ENCODE measurements at places on chromosomes 5 and 9.

- DNase-seq = no peak
Observed at GRCh38 chr9:124214116-124214515, 43.6 kb upstream of the NEK6 start.

- DNase-seq = no peak
Observed at GRCh38 chr9:19233344-19233743, 2.9 kb downstream of the DENND4C start.

GRCh38 chr5:29261213-29261612, 1932.3 kb upstream of the CDH6 start:
- DNase-seq = no peak

- no peak for DNase-seq
Observed at GRCh38 chr9:28166179-28166578, 592.9 kb upstream of the C9orf72 start.

- no peak for DNase-seq
Observed at GRCh38 chr5:180234271-180234670, 25.3 kb upstream of the RASGEF1C start.

GRCh38 chr5:95068289-95068910, 216.5 kb downstream of the MCTP1 start:
- no peak for DNase-seq

DNA sequence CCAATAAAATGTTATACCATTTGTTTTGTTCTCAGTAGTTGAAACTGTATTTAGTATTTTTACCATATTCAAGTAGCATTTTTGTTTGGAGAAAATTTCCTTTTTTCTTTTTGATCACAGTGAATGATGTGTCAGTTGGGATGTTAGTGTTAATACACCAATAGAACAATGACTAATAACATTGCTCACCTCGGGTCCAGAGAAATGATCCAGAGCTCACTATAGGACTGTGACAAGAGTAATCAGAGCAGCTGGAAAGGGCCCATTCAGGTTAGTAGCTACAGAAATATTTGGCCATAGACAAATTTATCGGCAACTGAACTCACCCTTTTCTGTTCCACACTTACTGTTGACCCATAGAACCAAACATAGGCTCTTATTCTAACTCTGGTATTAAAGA, 989.2 kb downstream of the TLE4 start:
- no peak for DNase-seq

- DNase-seq = no peak
Observed at GRCh38 chr5:106876298-106876622, 794.5 kb downstream of the EFNA5 start.

DNA sequence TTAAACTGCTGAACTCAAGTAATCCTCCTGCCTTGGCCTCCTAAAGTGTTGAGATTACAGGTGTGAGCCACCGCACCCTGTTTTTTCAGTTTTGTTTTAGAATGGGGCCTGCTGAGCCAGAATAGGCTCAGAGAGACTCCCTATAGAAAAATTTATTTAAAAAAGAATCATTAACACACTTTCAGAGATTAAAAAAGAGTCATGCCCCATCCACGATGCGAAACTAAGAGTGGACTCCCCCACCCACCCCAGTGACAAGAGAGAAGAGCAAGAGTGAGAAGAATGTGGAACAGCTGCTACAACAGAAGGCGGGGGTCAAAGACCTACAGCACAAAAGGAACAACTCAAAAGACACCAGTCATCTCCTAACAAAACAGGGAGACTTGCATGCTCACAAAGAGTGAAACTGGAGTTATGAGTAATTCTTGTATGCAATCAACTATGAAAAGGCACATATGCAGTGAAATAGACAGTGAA, 47.2 kb downstream of the GLDC start:
- DNase-seq = no peak

DNA sequence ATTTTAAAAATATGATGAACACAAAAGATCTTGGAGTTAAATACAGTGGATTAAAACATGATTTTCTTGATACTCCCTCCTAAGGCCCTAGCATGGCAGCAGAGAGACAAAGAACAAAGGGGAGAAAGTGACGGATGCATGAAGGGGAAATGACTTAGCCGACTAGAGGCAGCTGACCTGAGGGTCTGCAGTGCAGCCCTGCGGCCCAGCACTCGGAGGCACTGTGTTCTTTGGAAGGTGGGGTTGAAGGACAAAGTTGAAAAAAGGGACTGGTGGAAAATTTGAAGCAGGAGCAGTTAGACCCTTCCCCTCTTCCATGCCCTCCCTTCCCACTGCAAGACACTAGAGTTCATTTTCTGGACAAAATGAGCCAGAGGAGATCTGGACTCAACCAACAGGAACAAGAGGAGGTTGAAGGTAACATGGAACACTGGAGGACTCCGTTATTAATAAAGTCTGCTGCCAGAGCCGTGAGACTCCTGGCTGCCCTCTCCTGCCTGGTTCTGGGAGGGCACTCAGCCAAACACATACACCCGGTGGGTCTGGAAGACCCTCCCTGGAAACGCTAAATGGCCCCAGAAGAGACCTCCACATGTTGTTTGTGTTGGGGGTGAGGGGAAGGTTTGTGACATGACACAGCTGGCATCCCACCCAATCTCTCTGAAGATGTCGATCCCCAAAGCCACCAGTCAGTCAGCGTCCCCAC, 98.1 kb downstream of the JMY start:
- DNase-seq = no peak

GRCh38 chr5:177357146-177357458, 622 bp upstream of the RGS14 start:
- DNase-seq = no peak

DNA sequence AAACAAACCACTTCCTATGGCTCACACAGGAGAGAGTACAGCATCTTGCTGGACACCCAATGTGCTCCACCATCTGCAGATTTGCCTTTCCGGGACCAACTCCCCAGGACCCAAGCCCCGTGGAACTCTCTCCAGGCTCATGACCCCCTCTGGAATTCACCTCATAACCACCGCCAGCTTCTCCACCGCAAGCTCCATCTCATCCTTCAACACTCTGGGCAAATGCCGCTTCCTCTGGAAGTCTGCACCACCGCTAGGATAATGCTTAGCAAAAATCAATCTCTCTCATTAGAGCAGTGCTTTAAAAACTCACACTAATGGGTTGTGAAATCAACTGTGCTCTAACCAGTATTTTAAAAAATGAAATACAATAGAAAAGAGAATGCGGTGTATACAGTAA, 150.0 kb downstream of the COL23A1 start:
- no peak for DNase-seq

DNA sequence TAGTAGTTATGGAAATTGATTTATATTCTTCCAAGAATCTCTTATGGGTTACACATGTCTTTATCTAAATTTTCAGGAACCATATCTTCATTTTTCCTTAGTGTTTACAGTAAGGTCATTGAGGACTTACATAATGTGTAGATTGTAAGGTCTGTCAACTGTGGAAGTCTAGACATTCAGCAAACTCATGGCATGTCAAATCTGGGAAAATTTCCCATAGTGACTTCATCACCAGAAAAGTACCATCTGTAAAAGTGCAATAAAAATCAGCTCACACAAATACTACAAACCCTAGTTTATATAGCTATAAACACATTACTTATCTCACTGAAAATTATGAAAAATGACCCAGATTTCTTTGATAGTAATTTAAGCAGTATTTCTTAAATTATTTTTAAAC, 419.4 kb downstream of the MTRR start:
- DNase-seq = no peak

DNA sequence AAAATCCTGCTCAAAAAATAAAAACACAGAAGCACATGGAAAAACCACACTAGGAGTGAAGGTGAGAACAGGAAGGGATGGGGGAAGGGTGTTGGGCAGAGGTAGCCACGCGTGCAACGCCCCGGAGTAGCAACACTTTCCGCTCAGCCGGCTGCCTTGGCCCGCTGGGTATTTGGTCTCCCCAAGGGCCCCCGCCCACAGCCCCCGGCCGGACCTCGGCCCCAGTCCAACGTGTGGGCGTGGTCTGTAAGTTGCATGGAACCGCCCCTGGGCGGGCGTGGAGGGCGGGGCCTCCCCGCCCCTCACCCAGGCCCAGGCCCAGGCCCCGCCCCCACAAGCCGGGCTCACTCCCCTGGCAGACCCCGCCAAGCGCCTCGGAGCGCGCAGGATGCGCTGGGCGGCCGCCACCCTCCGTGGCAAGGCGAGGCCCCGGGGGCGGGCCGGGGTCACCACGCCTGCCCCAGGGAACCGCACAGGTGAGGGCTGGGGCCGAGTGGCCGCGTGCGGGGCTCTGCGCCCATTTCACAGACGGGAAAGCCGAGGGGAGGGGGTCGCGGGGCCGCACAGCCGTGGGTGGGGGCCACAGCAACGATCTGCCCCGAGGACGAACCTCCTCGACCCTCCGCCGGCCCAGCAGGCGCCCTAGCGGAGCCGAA, at the start of gene SUSD3:
Gene SUSD3, plus strand, starts transcription at position 347 of the 656 bp plus-strand sequence. Its CDS starts 42 bp downstream, at position 389.
- DNase-seq = peak; percentile 79

- no peak for DNase-seq
Observed at GRCh38 chr5:152676196-152676595, 271.1 kb upstream of the NMUR2 start.

DNA sequence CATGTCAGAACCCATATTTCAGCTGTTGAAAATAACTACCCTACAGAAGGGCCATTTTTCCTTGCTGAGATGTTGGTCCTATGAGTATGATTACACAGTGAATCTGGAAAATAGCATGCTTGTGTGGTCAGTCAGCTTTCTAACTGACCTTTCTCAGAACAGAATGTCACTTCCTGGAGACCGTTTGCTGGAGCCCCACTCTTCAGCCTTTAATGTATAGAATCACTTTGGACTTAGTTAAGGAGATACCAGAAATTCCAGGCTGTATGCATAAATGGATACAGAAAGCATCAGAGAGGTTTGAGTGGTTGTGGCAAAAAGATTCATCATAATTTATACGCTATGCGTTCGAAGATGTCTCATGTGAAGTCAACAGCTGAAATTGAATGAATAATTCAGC, 488.1 kb downstream of the EBF1 start:
- no peak for DNase-seq

DNA sequence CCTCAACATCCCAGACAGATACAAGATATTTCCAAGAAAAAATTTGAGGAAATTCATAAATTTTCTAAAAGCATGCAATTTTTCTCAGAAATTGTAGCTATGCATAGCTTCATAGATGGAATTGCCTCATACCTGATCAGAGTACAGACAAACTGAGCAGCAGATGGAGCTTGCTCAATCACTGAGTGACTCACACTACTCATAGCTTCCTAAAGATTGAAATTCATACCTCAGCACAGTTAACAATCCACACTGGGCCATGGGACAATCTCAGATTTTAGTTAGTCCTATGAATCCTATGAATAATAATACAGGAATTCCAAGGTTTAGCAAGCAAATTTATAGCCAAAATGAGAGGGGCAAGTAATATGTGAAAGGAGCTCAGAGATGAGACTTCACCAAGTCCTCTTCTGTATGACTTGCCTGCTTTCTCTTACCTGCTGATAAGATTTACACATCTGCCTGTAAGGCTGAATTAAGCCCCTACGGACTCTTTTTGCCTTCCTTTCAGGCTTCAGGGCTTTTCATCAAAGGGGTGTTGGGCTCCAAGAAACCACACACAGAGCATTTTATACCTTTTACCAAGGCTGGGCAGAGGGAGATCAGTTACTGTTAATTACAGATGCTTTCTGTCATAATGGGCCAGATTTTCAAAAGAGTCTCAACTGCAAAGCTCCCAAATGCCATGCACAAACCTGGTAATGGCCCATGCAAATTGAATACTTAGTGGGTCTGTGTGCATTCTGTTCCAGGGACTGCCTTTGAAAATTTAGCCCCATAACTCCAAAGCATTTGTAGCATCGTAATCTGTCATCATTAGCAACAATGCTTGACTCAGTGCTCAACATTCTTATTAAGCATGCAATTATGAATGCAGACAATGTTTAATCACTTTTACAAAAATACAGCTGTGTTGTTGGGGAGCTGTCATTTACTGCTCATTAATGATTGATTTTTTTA, 439.3 kb downstream of the DTWD2 start:
- no peak for DNase-seq

GRCh38 chr9:16290169-16290568, 580.3 kb downstream of the BNC2 start:
- DNase-seq = no peak

GRCh38 chr9:5230554-5230953, 665 bp upstream of the INSL4 start:
- DNase-seq = no peak

DNA sequence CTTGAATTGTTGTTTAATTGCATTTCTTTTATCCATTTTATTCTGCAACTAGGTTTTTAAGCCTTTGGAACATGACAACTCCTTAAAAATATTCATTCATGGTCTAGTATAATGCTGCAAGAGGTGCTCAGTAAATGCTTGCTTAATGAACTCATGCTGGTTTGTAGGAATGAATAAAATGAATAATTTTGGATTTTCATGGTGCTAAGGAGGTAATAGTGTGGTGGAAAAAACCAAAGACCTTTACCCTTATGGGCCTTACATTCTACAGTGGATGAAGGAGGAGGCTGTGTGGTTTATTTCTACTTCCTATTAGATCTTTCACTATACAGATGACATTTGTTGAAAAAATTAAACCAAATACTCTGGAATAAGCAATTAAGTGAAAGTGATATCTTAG, 43.4 kb downstream of the LRRTM2 start:
- no peak for DNase-seq

DNA sequence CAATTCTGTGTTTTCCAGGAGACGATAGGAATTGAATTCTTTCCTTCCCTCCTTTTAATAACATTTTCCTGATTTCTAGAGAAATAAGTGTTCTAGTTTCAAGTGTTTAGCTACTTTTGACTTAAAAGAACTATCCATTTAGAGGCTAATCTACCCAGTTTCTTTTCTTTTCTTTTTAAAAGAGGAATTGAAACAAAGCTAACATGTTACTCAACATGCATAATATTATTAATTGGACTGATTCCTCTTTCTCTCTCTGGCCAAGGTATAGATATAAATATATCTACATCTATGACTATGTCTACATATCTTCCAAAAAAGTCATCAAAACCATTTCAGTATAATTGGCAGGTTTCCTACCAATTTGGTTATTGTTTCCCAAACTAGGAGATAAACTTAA, 309.8 kb downstream of the TRPM3 start:
- no peak for DNase-seq

GRCh38 chr5:15774632-15775031, 274.7 kb downstream of the FBXL7 start:
- DNase-seq = no peak

DNA sequence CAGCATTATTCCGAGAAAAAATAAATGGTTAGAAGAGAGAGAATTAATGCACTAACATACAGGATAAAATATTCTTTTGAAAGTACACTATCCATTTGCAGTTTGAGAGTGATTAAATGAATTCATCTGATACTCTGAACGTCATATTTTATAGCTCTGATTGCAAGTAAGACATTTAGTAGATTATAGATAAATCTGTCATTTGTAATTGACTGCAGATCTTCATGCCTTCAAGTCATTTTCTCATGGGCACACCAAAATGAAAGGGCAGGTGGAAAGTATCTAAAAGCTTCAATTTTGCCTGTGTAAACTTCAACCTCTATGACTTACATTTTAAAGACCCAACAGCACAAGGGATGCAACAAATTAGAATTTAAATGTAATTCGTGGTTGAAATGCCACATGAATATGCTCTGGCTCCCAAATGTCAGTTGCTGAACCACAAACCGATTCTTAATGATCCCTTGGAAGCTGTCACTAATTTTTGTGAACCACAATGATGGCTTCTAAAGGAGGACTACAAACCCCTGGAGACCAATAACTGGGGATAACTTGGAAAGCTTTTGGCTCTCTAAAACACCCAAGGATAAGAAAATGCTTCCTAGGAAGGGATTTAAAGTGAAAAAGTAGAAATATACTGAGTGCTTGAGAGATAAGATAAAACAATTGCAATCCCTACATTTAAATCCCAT, 3.9 kb downstream of the TYRP1 start:
- no peak for DNase-seq

Measured in activated naive CD8-positive, alpha-beta T cell treated with anti-CD3 and anti-CD28 coated beads, Interleukin-2, amount 10 ng/mL, durations not matched to agents 7 days and 5 days (primary cell).